ENCODE measurements at places on chromosomes 5 and 9.

DNA sequence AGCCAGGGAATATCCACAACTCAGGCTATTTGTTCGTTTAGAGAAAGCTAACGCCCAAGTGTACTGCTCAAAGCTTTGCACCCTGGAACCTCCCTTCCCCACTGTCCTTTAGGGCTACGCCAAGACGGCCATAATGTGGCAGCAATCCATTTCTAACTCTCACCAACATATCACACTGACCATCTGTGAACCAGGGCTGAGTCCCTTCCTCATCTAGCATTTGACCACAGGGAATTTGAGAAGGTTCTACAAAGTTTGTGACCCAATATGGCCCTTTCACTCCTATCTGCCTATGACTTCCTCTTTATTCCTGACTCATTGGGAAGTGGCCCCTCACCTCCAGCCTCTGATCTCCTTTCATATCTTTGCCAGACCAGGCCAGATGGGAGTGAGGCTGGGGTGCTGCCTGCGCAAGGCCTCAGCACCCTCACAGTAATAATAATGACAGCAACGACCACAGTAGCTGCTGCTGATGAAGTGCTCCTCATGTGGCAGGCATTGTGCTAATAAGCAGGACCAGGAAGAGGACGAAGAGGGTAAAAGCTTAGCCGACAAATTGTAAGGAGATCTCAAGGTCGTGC is 9.3 kb upstream of the ARAP3 start:
- DNase-seq, result no peak

DNA sequence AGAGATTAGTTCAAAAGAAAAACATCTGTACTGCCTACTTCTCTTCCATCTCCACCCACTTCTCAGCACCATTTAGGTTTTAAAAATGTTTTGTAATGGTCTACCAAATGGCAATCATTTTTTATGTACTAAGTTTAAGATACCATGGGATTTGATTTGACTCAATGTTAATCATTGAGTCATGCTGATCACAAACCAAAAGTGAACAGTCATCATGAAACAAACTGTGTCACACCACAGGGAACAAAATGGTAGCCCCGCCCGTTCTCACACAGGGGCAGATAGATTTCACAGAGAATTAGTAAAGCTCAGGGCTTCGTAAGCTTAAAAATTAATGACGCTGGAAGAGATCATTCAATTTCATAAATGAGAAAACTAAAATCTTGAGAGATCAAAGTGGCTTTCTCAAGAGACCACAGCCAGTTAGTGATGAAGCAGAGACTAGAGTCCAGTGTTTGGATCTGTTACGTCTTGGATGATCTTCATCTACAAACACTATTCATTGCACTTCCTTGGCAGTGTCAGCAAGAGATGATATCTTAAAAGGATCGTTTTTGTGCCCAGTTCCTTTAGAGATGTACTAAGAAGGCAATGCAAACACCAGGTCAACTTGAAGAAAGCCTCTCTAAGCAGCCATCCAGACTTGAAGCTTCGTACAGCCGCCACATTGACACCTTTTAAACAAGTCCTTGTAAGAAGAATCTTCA is 33.9 kb upstream of the TRIO start:
- no peak for DNase-seq

DNA sequence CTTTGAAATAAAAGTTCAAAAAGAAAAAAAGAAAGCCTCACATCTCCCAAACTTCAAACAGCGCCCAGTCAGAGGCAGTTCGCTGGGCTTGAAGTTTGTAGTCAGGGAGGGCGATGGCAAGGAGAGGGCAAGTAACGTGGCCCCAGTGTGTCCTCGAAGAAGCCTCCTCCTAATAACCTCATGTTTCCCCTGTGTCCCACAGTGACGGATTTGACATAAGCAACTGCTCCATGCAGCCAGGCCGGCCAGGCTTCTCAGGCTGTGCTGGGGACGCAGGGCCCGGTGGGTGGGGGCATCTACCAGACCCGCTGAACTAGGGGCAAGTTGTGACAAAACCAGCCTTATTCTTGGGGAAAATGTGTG is 172.2 kb downstream of the ERCC6L2 start:
- no peak for DNase-seq

- no peak for DNase-seq
Observed at GRCh38 chr9:74499111-74499601, 2.0 kb downstream of the RORB start.

GRCh38 chr9:136853596-136854112 is 1.5 kb downstream of the MAMDC4 start:
- DNase-seq, result no peak

Data from stimulated activated CD4-positive, alpha-beta T cell treated with anti-CD3 and anti-CD28 coated beads, Interleukin-1b, Interleukin-23, amount 100 ng/mL, for 1 hour (primary cell).